8988T (cell line): ENCODE measurements at places on chromosomes 7 and 10.

GRCh38 chr10:97825020-97825760 is 24.5 kb upstream of the GOLGA7B start:
- DNase-seq, result no peak

DNA sequence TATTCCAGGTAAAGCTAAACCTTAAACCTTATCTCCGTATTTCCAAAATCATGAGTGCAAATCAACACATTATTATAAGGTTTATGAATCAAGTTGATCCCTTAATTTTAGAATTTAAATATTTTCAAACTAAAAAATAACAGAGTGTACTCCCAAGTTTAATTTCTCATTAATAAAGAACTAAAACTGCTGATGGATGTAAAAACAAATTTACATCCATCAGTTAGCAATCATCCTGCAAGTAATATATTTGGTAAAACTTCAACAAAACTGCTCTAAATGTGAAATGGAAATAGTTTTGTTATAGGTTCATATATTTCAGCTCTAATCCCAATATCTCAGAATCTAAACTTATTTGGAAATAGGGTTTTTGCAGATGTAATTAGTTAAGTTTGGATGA is 71.3 kb upstream of the ZNF804B start:
- DNase-seq, result no peak

DNA sequence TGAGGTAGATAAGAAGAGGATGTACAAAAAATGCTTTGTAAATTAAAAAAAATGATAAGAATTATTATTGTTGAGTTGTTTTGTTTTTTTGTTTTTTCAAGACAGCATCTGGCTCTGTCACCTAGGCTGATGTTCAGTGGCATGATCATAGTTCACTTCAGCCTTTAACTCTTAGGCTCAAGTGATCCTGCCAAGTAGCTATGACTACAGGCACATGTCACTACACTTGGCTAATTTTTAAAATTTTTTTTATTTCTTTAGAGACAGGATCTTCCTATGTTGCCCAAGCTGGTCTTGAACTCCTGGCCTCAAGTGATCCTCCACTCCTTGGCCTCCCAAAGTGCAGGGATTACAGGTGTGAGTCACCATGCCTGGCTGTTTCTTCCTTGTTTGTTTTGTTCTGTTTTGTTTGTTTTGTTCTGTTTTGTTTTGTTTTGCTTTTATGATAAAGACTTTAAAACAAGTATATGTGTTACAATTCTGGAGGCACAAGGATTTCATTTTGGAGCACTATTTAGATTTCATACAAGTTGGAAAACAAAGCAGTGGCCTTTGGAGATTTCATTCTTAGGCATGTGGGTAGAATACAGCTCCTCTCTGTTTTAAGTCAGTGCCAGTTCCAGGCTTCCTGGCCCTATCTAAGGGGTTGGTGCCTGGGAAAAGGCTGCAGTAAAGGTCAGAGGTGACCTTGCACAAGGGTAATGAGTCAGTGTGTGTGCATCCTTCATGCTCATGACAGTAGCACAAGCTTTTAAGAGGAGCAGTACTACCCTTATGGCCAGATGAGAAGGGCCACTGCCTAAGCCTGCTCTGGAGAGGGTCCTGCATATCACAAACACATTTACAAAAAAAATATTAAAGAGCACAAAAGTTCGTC is 17.9 kb downstream of the FGFBP3 start:
- DNase-seq, result no peak

- DNase-seq, result no peak
Measured at GRCh38 chr7:55526770-55527169, 45.5 kb downstream of the VOPP1 start.

DNA sequence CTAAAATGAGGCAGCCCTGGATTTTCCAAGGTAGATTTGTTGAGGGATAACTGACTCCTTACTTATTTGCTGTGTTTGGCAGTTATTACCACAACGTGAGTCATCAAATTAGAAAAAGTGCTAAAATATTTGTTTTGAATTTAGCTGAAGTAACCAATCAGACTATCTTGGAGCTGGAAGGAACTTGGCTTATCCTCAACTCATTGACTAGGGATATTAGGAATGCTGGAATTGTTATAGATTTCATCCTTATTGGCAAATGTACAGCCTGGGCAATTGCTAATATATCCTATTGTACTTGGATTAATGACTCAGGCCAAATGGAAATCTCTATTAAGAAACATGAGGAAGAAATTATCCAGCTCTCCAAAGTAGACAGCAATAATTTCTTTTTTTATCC is 1189.0 kb upstream of the LRRN3 start:
- no peak for DNase-seq

GRCh38 chr7:140475747-140476333 is 3.5 kb downstream of the MKRN1 start:
- peak; percentile 34 for DNase-seq

GRCh38 chr7:117021986-117022385 is 68.7 kb downstream of the ST7 start:
- no peak for DNase-seq

DNA sequence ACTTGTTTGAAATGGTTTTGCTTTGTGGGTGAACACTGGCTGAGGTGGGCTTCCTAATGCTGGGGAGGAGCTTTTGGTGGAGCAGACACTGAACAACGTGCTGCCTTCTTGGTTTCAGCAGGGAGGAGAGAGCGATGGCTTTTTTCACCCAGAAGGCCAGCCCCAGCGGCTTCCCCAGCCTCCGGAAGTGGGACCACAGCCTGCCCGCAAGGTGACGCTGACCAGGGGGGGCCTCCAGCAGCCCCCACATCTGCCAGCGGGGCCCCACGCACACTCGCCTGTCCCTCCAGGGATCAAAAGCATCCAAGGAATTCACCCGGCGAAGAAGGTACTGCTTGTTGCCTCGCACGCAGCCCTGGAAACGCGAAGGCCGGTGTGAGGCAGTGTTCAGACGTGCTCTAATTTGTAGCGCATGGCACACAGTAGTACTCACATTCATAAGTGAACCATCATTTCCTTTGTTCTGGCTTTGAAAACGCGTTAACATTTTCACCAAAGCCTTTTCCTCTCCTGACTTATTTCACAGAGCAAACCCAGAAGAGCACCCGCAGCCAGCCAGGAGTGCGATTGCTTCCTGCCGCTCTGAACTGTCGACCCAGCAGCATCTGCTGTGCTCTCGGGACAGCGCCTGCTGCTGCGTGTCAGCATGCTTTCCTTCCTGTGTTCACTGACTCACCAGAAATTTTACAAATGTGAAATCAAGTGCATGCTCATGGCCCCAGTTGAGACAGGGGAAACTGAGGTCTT is 48.4 kb downstream of the SHH start:
- DNase-seq, result no peak

DNA sequence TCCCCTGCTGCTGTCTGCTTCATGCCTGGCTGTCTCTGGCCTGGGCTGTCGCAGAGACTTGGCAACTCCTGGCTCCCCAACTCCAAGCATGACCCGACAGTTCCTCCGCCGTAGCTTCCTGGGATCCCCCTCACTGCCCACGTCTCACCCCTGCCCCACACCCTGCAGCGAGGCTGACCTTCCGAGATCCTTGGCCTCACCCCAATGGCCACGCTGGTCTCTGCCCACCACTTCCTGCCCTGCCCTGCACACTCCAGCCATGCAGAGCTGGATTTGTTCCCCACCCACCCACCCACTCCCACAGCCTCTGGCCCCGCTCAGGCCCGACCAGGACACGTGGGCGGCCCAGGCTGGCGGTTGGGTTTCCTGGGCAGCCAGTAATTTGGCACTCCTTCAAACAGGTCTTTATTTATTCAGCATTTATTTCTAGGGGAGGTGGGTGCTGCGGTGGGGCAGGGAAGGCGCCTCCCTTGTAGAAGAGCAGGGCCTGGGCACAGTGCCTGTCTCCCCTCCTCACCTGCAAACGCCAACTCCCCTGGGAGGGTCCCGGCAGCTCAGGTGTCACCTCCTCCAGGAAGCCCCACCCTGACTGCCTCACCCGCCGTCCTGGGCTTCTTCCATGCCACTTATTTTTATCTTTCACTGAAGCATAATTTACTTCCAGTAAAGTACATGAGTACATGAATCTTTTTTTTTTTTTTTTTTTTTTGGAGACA is 25.5 kb downstream of the GTF2IRD1 start:
- no peak for DNase-seq

DNA sequence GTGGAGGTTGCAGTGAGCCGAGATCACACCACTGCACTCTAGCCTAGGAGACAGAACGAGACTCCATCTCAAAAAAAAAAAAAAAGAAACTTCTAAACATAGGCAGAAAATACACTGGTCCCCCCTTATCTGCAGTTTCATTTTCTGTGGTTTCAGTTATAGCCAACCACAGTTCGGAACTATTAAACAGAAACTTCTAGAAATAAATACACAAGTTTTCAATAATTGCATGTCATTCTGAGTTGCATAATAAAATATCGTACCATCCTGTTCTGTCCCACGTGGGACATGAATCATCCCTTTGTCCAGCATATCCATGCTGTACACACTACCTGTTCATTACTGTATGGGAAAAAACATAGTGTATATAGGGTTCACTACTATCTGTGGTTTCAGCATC is 8.0 kb downstream of the XRCC2 start:
- DNase-seq, result no peak

- no peak for DNase-seq
Measured at GRCh38 chr10:30500534-30500933, 66.5 kb downstream of the MAP3K8 start.

GRCh38 chr10:131792809-131793208 is 108.0 kb upstream of the PPP2R2D start:
- DNase-seq, result no peak

- no peak for DNase-seq
Measured at GRCh38 chr7:25520017-25520416, 291.7 kb upstream of the NPVF start.

- DNase-seq, result no peak
Measured at GRCh38 chr7:100682228-100682741, 8.7 kb downstream of the GNB2 start.

- DNase-seq, result no peak
Measured at GRCh38 chr10:119655566-119656001, 4.4 kb downstream of the BAG3 start.

DNA sequence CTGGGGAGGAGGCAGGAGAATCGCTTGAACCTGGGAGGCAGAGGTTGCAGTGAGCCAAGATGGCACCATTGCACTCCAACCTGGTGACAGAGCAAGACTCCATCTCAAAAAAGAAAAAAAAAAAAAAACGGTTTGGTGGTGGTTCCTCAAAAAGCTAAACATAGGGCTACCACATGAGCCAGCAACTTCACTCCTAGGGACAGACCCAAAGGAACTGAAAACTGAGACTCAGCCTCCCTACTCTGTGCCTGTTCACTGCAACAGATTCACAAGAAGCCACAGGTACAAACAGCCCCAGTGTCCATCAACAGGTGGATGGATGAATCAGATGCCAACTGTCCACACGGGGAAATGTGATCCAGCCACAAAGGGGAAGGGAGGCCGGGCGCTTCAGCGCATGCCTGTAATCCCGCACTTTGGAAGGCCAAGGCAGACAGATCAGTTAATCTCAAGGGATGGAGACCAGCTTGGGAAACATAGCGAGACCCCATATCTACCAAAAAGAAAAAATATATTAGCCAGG is 79.1 kb upstream of the TNRC18 start:
- DNase-seq, result no peak

DNA sequence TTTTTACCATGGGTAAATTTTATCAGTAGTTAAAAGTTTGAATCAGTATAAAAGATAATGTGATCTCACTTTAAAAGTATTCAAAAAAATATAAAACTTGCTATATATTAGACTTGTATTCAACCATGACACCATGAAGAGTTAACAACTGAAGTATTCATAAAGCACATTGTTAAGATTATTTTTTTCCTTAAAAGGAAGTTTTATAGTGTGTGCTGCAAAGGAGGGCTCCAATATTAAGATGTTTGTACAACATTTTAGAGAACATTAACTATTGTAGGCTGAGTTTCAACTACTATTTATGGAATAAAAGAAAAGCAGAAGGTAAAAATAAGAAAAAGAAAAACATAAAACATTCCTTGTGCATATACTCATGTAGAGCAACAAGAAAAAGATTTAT is 24.5 kb upstream of the CUBN start:
- DNase-seq, result no peak

- no peak for DNase-seq
Measured at GRCh38 chr10:5450605-5451384, 38.4 kb downstream of the NET1 start.

- no peak for DNase-seq
Measured at GRCh38 chr7:29883462-29884398, 77.4 kb downstream of the WIPF3 start.

- DNase-seq, result no peak
Measured at GRCh38 chr10:69742928-69743602, 58.6 kb upstream of the COL13A1 start.

GRCh38 chr7:127941476-127942210 is 89.6 kb downstream of the LRRC4 start:
- DNase-seq, result no peak

- no peak for DNase-seq
Measured at GRCh38 chr10:12965571-12965970, 35.9 kb downstream of the CCDC3 start.

DNA sequence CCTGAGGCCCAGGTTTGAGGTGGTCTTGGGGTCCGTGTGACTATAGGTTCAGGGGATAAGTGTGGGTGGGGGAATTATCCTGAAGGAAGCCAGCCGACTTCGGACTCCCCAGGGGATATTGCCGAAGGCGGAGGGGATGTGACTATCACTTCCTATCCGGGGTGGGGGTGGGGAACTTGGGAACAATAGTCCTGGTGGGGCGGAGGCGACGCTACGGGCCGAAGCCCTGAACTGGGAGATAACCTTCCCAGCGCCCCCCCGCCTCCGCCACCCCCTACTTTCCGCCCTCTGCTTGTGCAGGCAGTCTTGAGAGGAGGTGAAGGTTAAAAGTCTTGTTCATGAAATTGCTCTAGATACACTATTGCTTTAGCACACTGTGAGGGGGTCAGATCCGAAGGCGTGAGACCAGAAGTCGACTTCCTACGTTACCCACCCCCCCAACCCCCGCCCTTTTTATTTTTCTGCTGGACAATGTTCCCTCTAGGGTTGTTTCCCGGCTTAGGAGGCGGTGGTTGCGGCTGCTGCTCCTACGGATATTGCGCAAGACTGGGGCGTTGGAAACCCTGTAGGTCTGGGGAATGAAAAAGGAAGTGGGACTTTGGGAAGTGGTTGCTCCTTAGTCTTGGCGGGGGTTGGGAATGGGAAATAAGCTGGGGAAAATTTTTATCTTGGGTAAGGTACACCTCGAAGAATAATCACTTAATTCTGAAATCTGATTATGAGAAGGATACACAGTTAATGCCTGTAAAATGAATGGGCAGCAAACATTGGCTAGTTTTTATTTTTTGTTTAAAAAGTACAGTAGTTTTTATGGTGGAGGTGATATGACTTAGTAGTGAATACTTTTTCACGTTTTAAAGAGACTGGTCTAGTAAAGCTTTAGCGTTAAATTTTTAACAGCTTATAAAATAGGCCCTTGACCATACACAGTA is 1.5 kb downstream of the PTPN12 start:
- peak; percentile 61 for DNase-seq

- no peak for DNase-seq
Measured at GRCh38 chr7:110470420-110470819, 620.5 kb upstream of the LRRN3 start.

- no peak for DNase-seq
Measured at GRCh38 chr7:97733276-97734161, 1.6 kb downstream of the TAC1 start.
